MV-4-11 (cell line): ENCODE measurements at places on chromosomes 4 and X.
A peak's percentile ranks its signal among the peaks of the same experiment; 100 is the strongest.

DNA sequence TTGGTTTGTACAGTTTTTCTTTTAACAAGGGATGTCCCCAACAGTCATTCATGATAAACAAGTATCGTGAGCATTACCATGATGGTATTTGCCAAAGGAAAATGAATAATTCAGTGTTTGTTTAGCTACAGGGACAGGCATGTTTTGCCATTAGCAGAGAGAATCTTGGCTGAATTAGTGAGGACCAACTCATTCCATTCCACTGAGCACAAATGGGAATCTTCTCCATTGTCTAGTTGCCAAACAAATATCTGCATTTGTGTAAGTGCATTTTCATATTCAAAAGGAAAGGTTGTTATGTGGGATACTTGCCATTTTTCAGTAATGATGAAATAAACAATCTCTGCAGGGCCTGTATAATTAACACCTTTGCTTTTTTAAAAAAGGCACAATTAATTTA lies 1762.6 kb downstream of the RPA4 start:
- DNase-seq, result no peak

DNA sequence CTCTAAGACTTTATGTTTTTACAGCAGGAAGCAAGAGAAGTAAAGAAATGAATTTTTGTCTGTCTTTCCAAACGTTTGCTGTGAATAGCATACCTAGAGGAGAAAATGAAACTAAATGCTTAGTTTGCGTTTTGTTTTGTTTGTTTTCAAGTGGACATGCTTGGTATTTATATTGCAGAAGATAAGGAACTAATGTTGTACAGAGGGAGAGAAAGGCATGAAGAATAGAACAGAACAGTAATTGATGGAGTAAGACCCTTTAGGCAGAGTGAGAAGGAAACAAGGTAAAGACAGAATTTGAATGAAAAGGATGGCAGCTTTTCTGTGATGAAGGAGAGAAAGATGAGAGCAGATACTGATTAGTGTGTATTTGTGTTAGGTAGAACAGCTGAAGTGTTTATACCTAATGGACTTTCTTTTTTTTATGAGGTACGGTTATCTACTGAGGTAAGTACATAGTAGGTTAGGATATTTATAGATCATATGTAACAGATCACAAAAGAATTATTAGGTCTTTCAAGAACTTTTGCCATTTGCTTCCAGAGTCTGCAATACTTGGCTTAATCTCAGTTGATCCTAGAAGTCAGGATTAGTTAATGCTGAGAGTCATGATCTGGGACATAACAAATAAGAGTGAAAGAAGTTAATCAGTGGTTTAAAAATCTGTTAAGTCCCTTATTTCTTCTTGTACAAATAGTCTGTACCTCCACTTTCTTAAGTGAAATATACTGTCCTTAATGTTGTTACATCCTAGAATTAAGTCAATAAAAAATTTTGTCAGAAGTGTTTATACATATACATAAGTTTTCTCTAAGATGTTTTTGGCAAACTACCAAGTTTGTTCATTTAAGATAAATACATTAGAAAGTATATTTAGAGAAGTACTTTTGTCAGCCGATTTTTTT lies 36.8 kb downstream of the FABP2 start:
- no peak for DNase-seq

DNA sequence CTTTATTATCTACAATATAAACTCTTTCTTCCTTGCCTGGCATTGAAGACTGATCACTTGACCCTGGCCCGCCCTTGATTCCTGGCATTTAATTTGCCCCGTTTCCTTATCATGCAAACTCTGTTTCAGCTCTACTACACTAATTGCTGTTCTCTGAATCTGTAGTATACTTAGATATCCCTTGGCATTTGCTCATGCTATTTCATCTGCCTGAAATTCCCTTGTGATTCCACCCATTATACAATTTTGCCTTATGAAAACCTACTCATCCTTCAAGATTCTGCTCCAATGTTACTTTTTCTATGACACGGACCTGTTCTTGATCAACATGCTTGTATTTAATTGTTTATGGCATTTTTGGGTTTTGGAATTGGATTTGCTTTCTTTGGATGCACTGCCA lies 459.9 kb upstream of the AMOT start:
- no peak for DNase-seq

GRCh38 chrX:85627363-85627762 lies 247.9 kb upstream of the POF1B start:
- no peak for DNase-seq

DNA sequence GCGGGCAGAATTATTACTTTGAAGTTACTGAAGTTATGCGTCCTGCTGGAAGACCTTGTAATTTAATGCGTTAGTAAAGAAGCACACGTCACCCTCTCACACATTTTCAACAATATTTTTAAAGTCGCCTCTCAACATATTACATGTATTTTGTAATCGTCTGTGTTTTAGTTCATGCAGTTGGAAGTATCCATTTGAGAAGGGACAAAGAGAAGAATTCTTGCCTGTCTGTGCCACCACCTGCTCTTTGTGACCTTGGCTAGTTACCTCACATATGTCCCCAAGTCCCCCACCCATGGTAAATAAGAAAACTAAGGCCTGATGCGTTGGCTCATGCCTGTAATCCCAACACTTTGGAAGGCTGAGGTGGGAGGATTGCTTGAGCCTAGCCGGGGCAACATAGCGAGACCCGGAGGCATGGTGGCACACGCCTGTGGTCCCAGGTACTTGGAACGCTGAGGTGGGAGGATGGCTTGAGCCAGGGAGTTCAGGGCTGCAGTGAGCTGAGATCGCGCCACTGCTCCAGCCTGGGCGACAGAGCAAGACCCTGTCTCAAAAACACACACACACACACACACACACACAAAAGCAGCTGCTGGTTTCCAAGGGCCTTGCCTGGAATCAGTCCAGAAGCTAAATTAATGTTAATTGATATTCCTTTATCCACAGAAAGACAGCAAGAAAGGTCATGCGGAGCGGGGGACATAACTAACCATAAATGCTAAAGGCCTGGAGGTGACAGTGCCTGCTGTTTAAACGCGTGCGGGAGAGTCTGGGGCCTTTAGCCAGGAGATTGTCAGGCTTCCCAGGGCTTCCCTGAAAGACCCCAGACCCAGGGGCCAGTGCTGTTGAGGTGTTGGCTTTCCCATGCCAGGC lies 811 bp downstream of the TMEM187 start:
- no peak for DNase-seq

DNA sequence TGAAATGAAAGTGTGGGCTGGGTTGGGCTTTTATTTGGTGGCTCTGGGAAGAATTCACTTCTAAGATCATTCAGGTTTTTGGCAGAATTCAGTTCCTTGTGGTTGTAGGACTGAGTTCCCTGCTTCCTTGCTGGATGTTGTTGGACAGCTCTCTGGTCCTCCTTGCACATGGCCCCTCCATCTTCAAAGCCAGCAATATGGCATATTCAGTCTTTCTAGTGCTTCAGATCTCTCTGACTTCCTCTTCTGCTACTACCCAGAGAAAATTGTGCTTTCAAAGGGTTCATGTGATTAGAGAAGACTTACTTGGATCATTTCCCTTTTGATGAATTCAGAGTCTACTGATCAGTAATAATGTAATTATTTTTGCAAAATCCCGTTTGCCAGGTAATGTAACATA lies 12.8 kb upstream of the IGFBP7 start:
- peak; percentile 36 for DNase-seq

DNA sequence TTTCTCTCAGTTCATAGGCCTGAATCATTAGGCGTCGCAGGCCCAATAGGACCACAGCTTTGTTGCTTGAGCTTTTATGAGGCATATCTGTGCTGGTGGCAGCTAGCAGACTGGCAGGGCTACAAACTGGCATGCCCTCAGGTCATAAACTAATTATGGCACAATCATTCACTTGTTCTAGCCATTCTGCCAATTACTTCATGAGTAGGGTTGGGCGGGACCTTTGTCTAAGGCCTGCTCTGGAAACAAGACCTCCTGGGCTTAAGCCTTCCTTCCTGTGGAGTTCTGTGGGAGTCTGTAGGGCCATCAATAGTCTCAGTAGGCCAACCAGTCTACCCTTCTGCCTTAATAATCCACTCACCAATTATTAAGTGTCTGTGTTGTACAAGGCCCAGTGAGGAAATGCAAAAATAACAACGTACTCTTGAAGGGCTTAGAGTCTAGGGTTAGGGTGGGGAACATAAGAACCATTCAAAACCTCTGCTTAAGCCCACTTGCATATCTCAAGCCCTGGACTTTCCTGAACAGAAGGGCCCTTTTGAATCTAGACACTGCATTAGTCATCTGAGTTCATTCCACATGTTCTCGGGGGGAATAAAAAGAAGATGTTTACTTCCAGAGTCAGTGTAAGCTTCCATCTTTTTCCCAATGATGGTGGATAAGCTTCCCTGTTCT lies 44.5 kb downstream of the SHROOM4 start:
- no peak for DNase-seq
